ENCODE measurements at places on chromosomes 6 and 20.

- DNase-seq = no peak
Measured at GRCh38 chr6:113847447-113847846, 9.7 kb upstream of the MARCKS start.

DNA sequence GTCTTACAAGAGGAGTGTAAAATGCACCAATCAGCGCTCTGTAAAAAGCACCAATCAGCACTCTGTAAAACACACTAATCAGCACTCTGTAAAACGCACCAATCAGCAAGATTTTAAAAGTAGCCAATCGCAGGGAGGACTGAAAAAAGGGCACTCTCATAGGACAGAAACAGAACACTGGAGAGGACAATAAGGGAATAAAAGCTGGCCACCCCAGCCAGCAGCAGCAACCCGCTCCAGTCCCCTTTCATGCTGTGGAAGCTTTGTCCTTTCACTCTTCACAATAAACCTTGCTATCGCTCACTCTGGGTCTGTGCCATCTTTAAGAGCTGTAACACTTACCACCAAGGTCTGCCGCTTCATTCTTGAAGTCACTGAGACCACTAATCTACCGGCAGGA, 1.7 kb upstream of the AIG1 start:
- DNase-seq = no peak

GRCh38 chr6:99136488-99136887, 188.7 kb upstream of the FBXL4 start:
- no peak for DNase-seq

- no peak for DNase-seq
Measured at GRCh38 chr6:144140867-144141266, 9.4 kb upstream of the STX11 start.

- peak; percentile 44 for DNase-seq
Measured at GRCh38 chr6:42104095-42104803, 38.2 kb downstream of the C6orf132 start.

DNA sequence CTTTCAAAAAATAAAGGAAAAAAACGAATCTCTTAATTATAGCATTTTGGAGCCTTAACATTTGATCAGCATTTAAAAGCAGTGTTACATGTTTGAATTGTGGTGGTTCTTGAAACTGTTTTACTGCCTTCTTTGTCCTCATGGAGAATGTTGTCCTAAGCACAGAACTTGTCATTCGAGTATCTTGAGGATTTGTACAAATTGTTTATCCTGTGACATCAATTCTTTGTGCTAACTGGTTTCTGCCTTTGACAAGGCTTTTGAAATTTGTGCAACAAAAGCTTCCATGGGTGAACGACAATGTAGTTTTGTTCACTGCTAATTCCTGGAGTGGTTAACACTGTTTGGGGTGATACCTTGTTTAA, 130.8 kb downstream of the SCAF8 start:
- DNase-seq = no peak

DNA sequence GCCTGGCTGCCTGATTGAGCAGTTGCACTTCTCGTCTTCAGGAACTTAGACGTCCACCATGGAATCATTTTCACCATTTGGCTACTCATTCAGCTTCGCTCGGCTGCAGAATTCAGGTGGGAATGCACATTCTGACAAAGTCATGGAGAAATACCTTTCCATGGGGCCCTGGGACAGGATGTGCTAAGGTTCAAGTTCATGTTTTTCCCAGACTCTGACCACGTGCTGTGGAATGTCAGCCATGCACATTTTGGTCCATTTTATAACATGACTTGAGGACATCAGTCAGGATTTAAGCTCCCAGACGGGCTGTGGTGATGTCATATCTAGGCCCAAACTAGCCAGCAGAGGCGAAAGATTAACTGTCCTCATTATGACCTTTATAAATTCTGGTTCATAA, 205.3 kb downstream of the TBXT start:
- no peak for DNase-seq

DNA sequence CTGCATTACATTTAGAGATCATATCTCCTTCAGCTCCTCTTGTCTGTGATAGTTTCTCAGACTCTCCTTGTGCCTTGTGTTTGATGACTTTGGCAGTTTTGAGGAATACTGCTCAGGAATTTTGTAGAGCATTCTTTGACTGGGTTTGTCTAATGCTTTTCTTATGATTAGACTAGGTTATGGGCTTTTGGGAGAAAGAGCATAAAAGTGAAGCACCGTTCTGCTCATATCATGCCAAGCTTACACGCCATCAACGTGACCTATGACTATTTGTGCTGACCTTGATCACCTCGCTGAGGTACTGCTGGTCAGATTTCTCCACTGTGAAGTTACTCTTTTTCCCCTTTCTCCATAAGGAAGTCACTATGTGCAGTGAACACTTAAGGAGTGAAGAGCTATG, 256.0 kb downstream of the LY86 start:
- no peak for DNase-seq

DNA sequence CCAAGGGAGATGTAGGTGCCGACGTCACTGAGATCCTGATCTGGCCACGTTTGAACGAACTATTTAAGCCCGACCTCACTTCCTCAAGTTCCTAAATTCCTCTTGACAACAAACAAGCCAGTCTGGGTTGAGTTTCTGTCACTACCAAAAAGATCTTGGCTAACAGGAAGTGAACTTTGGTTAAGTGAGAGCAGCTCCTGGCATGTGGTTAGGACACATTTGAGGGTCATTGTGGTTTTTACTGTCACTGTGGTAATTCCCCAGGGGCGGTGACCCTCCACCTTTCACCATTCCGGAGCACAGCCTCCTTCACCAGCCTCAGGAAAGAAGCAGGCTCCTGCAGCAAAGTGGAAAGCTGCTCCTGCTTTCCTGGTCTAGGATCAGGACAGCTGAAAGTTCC, 43.1 kb upstream of the ZNF831 start:
- no peak for DNase-seq

GRCh38 chr6:11969092-11969491, 43.0 kb upstream of the HIVEP1 start:
- DNase-seq = no peak

- no peak for DNase-seq
Measured at GRCh38 chr6:147837540-147837939, 329.1 kb downstream of the SAMD5 start.

- DNase-seq = no peak
Measured at GRCh38 chr6:150263765-150264404, 104.9 kb upstream of the IYD start.

DNA sequence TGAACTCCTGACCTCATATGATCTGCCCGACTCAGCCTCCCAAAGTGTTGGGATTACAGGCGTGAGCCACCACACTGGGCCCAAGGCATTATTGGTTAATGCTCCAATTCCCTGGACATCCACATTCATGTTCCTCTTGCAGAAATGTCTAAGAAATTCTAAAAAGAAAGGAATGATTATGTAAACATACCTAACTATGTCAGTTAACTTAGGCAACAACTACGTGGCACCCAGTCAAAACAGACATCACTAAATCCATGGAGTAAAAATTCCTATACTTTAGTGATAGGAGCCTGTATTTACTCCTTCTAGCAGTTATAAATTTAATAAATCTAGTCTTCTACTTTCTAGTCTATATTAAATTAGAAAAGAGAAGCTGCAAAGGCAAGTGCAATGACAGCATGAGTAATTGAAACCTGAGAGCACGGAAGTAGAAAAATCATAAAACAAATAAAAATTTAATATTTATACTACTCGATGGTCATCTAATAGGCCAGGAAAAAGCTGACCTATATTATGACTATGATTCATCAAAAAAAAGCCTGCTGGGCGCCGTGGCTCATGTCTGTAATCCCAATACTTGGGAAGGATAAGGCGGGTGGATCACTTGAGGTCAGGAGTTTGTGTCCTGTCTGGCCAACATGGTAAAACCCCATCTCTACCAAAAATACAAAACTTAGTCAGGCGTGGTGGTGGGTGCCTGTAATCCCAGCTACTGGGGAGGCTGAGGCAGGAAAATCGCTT, 4.2 kb downstream of the AHI1 start:
- DNase-seq = no peak

DNA sequence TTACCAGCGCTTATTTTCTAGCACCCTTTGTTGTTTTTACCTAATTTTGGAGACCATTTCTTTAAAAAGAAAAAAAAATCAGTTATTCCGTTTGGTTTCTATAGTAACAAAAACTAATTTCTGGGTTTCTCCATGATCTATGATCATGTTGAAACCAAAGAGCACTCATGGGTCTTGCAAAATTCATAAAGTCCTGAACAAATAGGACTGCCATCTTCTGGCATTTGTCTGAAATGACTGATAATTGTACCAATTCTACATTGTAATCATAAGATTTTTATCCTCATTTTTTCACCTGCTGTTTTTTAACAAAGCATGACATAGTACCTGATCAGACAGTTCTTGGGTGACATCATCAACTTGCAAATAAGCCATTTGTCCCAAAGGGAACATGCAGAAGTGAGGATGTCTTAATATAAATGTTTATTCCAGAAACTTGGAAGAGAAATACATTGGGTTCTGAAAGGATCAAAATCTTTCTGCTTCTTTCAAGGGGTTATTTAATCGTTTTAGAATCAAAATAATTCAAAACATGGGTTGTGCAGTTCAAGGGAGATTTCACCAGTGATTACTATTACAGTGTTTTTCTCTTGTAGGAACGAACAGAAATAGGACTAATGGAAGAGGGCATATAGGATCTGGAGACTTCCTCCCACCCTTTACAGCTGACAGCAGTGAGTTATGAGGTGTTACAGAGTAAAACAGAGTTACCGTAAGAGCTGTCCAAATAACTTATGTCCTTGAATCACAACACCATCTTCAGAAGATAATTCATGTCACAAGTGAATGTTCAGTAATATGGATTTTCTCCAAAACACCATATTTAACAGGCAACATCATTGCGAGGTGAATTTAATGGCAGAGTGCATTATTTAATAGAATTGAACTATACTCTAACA, 87.1 kb upstream of the GJE1 start:
- DNase-seq = no peak

DNA sequence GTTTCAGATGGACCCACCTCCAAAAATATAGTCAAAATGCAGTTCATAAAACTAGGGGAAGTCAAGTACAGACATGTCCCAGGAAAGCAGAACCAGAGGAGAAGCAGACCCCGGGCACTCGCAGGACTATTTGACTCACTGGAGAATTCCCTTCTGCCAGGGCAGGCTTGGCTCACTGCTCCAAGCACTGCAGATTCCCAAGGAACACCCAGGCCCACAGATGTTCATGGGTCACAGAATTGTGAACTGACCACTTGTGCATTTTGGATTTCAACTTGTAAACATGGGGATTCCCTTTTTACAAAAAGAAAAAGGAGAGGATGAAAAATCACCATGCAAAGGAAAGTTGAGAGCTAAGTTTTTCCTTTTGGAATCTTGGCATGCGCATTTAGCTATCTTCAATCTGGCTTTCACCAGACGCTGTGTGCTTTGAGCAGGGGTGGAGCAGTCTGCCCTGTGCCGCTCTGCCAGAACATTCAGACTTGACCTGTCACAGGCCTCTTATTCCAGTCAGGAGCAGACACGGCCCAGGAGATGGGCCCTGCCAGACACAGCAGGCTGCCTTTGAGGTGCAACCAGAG, 237.5 kb upstream of the TAB2 start:
- no peak for DNase-seq

DNA sequence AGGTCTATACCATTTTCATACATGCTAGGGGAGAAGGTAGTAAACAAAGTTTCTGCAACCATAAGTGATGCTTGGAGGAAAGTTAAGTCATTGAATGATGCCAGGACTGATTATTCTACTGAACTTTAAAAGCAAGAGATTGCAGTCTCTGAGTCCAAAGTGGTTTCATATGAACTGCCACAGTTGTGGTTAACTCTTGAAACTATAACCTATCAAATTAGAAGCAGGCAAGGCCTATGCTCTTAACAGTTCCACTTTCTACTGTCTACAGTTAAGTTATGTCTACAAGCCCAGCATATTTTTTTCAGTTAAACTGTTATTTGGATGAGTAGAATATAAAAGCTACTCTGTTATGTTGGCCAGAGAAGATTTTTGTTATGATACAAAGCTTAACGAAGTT, 326.5 kb upstream of the RUNX2 start:
- DNase-seq = no peak

DNA sequence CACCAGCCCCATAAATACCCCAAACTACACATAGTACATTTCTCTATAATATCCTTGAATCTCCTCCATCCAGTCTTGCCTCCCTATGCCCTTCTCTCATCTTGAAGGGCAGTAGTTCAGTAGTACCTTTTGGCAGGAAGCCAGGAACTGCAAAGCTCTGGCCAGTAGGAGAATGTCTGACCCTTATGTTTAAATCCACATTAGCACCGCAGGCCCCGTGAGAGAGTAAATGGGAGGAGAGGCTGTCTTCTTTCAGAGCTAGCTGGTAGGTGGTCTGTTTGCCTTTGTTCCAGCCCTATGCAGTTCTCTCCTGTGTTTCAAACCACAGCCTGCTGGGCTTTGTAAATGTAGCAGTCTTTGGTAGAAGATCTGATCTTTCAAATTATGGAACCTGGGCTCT, 690.7 kb downstream of the DOK5 start:
- no peak for DNase-seq

DNA sequence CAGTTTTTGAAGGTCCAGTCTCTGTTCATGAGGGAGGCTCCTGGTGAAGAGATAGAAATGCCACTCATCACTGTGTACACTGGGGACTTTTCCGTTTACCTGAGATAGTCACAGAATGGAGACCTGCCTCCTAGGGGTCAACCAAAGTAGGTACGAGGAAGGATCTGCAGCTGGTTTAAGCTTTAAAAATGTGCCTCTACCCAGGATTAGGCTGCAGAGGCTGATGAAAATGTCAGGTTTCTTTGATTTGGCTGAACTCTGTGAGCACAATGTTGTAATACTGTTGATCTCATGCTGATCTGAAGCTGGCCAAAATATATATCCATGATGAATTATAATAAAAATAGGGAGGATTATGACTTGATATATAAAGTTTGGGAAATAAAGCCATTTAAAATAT, 182.7 kb downstream of the ADAT2 start:
- DNase-seq = no peak

GRCh38 chr20:8331740-8332412, 199.8 kb downstream of the PLCB1 start:
- DNase-seq = no peak

- DNase-seq = no peak
Measured at GRCh38 chr20:58088105-58088504, 140.3 kb downstream of the ANKRD60 start.

GRCh38 chr6:123677897-123678296, 41.1 kb upstream of the TRDN start:
- no peak for DNase-seq

- no peak for DNase-seq
Measured at GRCh38 chr6:53837865-53838769, 43.3 kb downstream of the LRRC1 start.

DNA sequence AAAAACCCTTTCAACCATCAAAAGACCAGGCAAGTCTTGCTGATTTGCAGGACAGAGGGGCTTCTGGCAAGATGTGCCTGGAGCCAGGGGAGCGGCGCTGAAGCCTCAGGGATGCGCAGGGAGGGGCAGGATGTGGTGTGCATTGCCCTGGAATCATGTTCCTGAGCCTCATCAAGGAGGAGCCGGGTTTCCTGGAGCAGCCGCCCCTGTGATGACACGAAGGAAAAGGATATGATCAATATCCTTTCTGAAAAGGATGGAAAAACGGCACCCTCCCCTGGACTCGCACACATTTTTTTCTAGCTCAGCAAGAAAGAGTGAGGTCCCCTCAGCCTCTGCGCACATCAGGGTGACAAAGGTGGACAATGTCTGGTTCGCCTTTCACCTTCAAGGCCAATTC, 173.1 kb upstream of the SSTR4 start:
- DNase-seq = no peak

GRCh38 chr6:88587150-88587520, 376.3 kb downstream of the RNGTT start:
- no peak for DNase-seq

Data from stimulated activated CD8-positive, alpha-beta memory T cell treated with anti-CD3 and anti-CD28 coated beads, Interleukin-7, amount 100 ng/mL, for 1 hour (primary cell).